Activated CD8-positive, alpha-beta memory T cell treated with anti-CD3 and anti-CD28 coated beads, Interleukin-2, amount 50 U/mL, for 4 hours (primary cell): ENCODE measurements at places on chromosomes 2 and 18.

DNA sequence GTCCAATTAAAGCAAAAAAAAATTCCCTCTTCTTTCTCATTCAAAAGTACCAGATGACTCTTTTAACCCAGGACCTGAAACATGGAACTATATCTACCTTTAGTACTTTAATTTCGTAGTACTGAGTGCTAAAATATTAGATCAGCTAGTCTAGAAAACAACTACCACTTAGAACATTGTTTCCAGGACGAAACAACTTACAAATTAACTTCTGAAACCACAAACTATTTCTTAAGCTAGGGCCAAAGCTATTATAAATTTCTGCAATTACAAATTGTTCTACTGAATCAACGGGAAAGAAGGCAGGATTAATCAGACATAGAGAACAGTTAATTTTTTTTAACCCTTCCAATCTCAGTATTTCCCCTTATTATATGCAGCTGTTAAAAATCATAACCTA, 39.9 kb downstream of the DARS1 start:
- DNase-seq: no peak

DNA sequence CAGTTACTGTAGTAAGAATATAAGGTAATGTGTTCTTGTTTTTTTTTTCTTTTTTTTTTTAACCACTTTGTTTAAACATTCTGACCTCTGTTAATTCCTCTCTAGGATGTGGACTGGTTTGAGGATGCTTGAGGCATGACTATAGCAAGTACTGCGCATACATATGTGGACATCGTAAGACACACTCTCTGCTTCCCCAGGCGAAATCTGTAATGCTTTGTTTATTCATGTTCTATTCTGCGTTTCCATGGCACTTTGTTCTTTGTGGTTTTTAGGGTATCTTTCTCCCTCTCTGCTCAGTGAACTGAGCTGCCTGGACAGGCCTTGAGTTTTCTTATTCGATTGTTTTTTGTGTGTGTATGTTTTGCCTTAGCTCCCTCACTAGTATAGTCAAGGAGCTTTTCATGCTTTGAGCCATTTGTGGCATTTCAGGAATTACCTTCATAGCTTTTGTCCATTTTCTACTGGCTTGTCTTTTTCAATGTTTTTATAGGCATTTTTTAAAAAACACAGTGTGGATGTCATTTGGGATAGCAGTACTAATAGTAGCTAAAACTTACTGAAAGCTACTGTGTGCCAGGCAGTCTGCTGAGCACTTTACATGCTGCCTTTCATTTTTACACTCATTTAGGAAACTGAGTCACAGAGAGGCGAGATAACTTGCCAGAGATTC, 1.9 kb upstream of the SH3BP4 start:
- DNase-seq: no peak

GRCh38 chr18:41593171-41593675, 361.8 kb upstream of the PIK3C3 start:
- no peak for DNase-seq

DNA sequence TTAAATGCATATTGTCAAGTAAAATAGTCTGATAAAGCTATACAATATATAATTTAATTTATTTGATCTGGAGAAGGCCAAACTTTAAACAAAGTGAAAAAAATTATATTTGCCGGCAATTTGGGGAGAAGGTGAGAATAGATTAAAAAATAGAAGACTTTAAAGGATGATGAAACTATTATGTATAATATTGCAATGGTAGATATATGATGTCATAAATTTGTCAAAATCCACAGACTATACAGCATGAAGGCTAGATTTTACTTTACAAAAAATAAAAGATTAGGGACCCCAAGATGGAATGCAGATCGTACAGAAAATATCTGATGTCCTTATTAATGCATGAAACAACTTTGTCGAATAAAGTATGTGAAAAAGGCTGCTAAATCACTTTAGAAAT, 67.3 kb upstream of the MAL start:
- DNase-seq: no peak

DNA sequence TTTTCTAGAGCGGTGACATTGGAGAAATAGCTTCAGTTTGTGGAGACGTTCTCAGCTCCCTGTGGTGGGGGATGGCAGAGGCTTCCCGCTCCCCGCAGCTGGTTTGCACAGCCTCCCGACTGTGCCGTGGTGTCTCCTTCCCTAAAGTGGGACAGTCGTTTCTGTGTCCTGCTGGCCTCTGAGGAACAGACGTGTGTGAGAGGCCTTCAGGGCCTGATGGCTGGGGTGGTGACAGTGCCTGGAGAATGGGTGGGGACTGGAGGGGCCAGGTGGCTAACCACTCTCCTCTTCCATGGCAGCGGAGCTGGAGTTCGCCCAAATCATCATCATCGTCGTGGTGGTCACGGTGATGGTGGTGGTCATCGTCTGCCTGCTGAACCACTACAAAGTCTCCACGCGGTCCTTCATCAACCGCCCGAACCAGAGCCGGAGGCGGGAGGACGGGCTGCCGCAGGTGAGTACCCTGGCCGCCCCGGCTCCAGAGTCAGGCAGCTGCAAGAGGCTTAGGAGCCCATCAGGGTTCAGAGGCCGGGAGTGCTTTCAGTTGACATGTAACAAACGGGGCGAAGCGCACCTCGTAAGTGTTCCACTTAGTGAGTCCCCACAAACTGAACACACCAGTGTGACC, 105.4 kb downstream of the FAM210A start:
- no peak for DNase-seq

DNA sequence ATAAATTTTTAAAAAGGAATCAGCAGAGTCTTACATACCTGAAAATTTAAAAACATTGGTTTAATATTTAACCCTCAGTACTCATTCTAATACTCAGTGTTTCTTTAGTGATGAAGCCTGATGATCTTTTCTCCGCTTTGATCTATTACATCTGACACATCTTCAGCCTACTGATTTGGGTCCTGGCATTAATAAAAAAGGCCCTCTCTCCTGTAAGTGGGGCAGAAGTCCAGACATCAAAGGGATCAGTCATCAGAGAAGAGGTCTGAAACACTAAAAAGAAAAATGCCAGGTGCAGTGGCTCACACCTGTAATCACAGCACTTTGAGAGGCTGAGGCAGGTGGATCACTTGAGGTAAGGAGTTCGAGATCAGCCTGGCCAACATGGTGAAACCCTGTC, 581.1 kb upstream of the LRATD1 start:
- DNase-seq: no peak

DNA sequence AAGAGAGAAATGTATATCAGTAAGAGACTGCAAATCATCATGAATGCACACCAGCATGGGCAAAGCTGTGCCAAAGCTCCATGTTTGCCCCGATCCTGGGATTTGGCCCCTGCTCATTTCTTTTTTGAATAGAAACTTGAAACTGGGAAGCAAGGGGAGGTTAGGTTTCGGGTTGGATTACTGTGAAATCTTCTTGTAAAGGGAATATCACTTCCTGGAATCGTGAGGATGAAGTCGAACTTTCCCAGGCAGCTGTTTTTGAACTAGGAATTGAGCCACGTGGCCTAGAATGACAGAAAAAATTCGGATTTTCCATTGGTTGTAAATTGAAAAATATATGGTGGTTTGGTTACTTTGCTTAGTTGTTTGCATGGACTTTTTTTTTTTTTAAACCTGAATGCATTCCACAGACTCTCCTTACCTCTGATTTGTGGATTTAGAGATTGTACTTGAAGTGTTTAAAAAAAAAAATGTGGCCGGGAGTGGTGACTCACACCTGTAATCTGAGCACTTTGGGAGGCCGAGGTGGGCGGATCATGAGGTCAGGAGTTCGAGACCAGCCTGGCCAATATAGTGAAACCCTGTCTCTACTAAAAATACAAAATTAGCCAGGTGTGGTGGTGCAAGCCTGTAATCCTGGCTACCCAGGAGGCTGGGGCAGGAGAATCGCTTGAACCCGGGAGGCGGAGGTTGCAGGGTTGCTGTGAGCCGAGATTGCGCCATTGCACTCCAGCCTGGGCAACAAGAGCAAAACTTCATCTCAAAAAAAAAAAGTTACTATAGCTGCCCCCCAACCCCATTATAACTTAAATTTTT, 32.1 kb downstream of the GRHL1 start:
- DNase-seq: no peak

GRCh38 chr2:160156100-160156499, 44.0 kb downstream of the ITGB6 start:
- DNase-seq: no peak

DNA sequence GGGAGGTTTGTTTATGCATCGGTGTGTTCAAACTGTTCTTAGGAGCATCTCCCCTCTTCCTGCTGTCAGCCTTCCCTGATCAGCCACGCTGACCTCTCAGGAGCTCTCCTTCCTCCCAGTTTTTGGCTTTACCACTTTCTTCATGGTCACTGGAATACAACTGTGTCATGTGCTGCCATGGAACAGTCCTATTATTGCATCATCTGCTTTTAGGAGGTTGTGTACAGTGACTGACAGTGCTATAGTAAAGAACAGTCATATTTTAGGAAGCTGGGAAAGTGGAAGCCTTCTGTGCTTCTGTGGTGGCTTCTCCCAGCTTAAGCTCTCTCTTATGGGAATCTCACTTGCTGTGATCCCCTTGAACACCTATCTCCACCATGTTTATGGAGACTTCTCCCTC, 165.5 kb downstream of the TPGS2 start:
- no peak for DNase-seq

GRCh38 chr2:50345701-50346591, 686.0 kb downstream of the NRXN1 start:
- DNase-seq: no peak

GRCh38 chr2:231717281-231718171, 9.2 kb downstream of the PTMA start:
- no peak for DNase-seq

- DNase-seq: no peak
Observed at GRCh38 chr18:78862395-78862794, 117.2 kb upstream of the SALL3 start.

GRCh38 chr2:207599636-207600035, 25.6 kb downstream of the METTL21A start:
- DNase-seq: no peak

DNA sequence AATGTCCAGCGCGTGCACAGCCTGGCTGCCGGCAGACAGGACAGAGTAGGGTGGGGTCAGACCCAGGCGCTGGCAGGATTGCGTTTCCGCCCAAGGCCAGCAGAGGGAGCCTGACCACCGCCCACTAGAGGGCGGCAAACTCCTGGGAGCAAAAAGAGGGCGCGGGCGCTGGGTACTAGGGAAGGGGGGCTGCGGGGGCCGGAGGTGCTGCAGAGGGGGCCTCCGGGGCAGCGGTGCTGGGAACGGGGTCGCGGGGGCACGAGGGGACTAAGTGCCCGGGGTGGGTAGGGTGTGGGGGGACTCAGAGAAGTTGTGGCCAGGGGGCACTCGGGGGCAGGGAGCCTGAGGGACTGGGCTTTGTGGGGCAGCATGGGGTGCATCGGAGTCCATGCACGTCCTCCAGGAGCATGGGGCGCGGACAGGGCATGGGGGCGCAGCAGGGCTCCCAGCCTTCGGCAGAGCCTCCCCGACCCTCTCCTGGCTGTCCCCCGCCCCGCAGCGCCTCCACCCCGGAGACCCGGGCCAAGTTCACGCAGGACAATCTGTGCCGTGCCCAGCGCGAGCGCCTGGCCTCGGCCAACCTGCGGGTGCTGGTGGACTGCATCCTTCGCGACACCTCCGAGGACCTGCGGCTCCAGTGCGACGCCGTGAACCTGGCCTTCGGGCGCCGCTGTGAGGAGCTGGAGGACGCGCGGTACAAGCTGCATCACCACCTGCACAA, 3.2 kb downstream of the TEKT4 start:
- DNase-seq: peak; percentile 51

GRCh38 chr18:45900623-45901022, 66.5 kb downstream of the EPG5 start:
- DNase-seq: no peak
